Fibroblast of skin of scalp (primary cell): ENCODE measurements at places on chromosomes 16 and 17.

- DNase-seq, result no peak
Measured at GRCh38 chr16:61289141-61289540, 747.1 kb downstream of the CDH8 start.

GRCh38 chr16:26700250-26700649 is 366.5 kb upstream of the C16orf82 start:
- DNase-seq, result no peak

DNA sequence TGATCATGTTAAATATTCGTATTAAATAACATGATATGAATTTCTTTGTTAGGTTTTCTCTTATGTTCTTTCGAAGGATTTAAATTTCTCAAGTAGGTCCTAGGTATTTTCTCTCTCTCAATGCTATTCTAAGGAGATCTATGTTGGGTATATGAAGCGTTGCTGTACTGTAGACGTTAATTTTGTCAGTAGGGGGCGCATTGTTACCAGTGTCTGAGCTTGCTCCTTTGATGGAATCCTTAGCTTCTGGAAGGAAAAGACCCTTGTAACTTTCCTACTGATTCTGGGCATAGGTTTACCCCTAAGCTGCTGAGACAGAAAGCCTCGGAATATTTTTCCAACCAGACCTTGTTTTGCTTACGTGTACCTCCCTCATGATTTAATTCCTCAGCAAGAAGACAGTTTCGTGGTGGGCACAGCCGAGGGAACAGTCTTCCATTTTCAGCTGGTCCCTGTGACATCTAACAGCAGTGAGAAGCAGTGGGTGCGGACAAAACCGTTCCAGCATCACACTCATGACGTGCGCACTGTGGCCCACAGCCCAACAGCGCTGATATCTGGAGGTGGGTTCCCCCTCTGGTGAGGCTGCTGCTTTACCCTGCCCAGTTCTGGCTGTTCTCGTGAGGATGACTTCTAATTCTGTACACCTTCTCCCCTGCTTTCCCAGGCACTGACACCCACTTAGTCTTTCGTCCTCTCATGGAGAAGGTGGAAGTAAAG is 17.9 kb downstream of the UTP4 start:
- DNase-seq, result peak; percentile 78

GRCh38 chr17:39118674-39119419 is 32.6 kb downstream of the PLXDC1 start:
- no peak for DNase-seq

GRCh38 chr16:50015631-50016030 is 9.4 kb upstream of the CNEP1R1 start:
- no peak for DNase-seq

- no peak for DNase-seq
Measured at GRCh38 chr17:83064021-83064731, 15.2 kb upstream of the METRNL start.

DNA sequence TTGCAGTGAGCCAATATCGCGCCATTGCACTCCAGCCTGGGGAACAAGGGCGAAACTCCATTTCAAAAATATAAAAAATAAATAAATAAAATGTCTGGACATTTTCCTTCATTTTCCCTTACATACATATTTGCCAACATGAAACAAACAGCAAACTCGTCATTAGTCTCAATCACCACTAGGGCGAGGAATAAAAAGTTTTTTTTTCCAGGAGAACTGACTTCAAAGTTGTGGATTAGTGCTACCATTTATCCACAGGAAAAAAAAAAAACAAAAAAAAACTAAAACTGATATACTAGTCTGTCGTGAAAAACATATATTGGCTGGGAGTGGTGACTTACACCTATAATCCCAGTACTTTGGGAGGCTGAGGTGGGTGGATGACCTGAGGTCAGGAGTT is 77.0 kb upstream of the MTMR4 start:
- DNase-seq, result no peak

- peak; percentile 74 for DNase-seq
Measured at GRCh38 chr17:828761-829160, 46.6 kb downstream of the MRM3 start.

- peak; percentile 21 for DNase-seq
Measured at GRCh38 chr16:47774661-47775060, 313.5 kb downstream of the PHKB start.

DNA sequence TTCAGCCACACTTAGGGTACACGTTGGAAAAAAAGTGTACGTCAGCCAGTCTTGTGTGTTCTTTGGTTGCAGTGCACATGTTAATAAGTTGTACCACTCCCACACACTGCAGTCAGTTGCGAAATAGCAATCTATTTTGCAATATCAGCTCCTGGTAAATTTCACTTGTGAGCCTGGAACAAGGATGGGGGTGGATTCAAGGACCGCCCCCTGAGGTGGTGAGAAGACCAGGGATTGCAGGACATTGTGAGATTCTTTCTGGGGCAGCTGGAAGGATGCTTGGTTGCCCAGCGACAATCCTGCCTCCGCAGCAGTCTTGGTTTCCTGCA is 78.6 kb upstream of the ZFHX3 start:
- DNase-seq, result peak; percentile 59

- peak; percentile 100 for DNase-seq
Measured at GRCh38 chr17:50203604-50204345, 2.3 kb upstream of the COL1A1 start.

- peak; percentile 75 for DNase-seq
Measured at GRCh38 chr16:69270831-69271230, 40.3 kb upstream of the VPS4A start.

DNA sequence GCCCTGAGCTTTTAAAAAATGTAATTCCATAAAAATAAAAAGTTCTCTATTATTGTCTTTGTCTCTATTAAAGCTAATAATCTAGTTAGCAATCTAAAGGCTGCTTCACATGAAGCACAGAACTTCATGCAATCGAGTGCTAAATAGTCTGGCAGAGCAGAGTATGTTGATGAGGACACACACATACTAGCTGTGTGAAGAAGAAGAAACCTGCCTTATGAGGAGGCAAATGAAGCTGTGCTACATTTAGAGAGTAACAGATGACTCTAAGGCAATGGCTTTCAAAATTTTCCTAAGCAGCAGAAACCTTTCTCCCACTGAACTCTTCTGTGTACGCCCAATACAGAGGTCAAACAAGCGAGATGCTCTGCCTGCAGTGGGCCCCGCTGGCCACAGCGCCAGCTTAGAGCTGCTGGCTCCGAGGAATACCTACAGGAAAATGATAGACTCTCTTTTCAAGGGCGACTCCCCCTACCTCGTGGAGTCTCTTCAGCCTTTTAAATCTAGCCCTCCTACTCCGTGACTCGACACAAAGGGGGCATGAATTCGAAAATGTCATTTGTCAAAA is 39.2 kb downstream of the GNA13 start:
- DNase-seq, result no peak

- peak; percentile 69 for DNase-seq
Measured at GRCh38 chr17:7021993-7022778, 664 bp upstream of the BCL6B start.

DNA sequence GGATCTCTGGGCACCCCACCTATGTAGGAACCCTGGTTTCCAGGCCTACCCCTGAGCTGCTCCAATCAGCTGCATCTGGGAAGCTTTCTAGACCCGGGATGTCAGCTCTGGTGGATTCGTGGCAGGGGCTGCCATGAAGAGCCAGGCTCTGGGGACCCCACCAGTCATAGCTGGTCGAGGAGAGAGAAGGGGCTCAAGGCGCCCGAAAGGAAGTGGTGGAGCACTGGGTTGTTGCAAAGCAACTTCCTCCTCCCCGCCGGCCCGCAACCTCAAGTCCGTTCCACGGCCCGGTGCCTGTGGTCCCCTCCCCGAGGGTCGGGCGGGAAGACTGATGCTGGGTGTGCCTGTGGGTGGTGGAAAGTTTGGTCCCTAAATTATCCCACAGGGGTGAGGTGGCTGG is 10.2 kb downstream of the TBKBP1 start:
- no peak for DNase-seq

DNA sequence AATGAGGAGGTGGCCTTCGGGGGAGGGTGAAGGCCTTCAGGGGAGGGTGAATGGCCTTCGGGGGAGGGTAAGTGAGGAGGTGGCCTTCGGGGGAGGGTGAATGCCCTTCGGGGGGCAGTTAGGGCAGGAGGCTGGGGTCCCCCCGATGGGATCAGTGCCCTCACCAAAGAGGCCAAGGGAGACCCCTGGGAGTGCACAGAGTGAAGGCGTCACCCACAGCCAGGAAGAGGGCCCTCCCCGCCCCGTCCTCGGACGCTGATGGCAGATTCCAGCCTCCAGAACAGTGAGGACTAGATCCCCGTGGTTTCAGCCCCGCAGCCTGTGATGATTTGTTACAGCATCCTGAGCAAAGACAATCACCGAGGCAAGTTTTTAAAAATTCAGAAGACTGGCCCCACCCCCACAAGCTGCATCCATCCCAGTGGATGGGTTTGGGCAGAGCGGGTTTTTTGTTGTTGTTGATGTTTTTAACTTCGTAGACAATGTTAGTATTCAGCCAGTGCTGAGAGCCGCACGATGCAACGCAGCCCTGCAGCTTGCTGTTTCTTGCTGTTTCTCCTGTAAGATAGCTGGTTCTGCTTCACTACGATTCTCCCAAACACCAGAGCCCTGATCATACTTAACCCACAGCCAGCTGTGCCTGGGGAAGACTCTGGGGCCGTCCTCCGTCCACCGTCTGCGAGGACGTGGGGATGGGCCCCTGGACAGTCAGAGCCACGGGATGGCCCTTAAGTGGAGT is 40.7 kb upstream of the CBFA2T3 start:
- DNase-seq, result no peak

GRCh38 chr17:20046629-20047028 is 37.5 kb downstream of the SPECC1 start:
- DNase-seq, result no peak

DNA sequence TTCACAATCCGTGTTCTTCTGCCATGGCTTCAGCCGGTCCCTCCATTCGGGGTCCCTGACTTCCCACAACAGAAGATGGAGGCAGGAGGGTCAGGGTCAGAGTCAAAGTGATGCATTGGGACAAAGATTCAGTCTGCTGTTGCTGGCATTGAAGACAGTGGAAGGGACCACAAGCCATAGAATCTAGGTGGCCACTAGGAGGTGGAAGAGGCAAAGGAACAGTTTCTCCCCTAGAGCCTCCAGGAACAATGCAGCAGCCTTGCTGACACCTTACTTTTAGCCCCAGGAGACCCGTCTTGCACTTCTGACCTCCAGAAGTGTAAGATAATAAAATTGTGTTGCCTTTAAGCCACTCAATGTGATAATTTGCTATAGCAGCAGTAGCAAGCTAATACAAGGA is 55.9 kb downstream of the MFSD11 start:
- DNase-seq, result peak; percentile 25

GRCh38 chr17:8192070-8192815 is 2.3 kb upstream of the BORCS6 start:
- DNase-seq, result peak; percentile 89

DNA sequence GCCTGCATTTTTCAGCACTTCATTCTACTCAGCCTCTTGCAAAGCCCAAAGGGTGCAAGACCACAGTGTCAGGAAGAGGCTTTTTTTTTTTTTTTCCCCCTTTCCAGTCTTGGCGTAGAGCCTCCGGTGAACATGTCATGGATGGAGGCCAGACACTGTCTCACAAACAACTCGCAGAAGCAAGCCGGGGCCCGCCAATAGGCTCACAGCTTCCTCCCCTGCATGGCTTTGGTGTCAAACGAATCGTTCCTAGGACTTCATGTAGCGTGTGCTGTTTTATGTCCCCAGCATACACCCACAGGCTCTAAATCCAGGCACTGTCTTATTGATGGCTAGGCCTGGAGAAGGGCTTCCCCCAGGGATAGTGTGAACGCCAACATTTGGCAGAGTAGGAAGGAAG is 457.7 kb upstream of the MAF start:
- DNase-seq, result peak; percentile 56

DNA sequence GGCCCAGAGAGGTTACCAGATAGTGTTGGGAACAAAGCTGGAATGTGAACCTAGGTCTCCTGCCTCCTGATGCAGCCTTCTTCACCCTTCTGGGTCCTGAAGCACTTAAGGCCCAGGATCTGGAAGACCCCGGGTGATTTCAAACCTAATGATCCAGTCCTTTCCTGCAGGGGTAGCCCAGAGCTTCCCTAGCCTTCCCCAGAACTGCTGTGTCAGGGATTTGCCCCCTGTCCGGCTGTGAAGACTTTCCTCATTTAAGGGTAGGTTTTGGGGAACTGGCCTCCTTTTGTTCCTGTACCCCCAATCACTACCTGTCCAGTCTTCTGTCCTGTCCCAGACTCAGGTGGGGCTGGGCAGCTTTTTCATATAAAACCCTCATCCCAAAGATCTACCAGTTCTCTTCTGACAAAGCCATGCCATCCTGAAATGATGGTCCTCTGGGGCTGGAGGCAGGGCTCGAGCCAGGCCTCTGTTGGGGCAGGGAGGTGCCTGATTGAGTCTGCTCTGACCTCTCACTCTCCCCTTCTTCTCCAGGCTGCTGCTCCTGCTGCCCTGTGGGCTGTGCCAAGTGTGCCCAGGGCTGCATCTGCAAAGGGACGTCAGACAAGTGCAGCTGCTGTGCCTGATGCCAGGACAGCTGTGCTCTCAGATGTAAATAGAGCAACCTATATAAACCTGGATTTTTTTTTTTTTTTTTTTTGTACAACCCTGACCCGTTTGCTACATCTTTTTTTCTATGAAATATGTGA is 1.3 kb downstream of the MT1X start:
- no peak for DNase-seq

DNA sequence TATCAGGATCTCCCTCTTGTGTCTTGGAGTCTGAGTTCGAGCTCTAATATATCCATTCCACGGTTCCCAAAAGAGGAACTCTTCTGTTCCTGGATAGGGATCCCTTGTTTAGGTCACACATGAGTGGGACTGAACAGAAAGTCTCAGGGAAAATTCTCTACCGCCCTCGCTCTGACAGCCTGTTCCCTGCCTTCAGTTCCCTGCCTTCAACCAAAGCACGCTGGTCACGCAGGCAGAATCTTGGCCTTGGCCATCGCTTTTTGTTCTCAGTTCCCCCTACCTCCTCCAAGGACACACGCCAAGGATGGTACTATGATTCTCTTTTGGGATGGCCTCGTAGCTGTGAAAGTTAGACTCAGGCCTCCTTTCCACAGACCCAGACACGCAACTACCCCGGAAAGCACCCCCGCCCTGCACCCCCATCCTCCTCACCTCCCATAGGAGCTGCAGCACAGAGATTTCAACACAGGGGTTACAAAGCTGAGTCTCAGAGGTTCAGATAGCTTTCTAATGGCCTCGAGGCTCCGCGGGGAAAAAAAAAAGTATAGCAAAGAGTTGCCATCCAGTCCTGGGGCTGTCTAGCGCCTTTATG is 1.5 kb upstream of the SHISA6 start:
- no peak for DNase-seq
